Activated CD8-positive, alpha-beta T cell treated with anti-CD3 and anti-CD28 coated beads for 36 hours (primary cell): ENCODE measurements at places on chromosomes 3 and 15.

DNA sequence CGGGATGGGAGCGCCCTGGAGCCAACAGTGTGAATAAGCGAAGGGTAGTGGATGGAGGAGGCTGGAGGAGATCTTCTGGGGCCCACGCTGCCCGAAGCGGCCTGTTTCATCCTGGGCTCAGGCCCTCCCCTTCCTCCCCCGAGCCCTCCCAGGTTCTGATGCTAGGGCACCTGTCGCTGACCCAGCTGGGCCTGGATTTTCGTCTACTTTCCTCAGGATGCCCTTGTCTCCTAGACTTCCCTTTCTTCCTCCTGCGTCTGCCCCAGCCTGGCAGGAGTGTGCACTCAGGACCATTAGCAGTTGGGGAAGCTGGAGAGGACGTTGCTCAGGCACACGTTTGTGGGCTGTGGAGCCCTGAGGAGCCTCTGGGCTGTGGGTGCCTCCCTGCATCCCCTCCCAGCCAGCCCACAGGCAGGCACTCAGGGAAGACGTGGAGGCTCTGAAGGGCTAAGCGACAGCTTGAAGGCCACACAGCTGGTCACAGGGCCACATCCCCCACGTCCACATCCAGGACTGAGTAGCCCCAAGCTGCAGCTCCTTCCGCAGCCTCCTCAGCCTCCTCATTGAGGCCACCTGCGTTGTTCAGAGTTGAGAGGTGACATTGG, 23.9 kb upstream of the PIGZ start:
- no peak for DNase-seq

- DNase-seq = no peak
Measured at GRCh38 chr3:113039546-113039945, 48.8 kb downstream of the GTPBP8 start.

DNA sequence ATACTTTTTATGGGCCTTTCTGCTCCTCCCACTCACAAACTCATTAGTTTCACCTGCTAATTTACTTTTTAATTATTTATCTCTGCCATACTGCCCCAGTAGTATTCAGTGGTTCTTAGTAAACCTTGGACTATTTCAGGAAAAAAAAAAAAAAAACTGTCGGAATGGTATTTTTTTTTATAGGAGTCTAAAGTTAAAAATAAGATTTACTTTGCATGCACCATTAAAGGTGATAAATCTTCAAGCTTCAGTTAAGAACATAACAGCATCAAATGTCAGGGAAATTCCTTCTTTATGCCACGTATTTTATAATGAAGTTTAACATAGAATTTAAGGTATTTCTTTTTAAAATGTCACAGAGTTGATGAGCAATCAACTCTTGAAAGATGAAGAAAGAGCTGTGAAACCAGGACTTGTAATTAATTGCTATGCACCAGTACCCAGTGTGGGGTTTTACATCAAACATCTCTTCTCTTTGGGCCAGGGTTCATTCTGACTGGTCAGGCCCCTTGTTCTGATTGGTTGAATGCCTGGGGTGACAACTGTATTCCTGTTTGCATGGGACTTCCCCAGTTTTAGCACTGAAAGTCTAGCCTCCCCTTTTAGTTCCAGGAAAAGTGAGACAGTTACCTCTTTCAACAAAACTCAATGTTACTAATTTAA, 40.3 kb upstream of the PTPRG start:
- DNase-seq = peak; percentile 80

GRCh38 chr3:117887901-117888300, 1146.7 kb downstream of the IGSF11 start:
- no peak for DNase-seq

- no peak for DNase-seq
Measured at GRCh38 chr3:112610121-112610520, 30.8 kb downstream of the CCDC80 start.

- DNase-seq = peak; percentile 46
Measured at GRCh38 chr3:151305060-151305774, 11.4 kb downstream of the GPR87 start.

- DNase-seq = no peak
Measured at GRCh38 chr3:146544929-146545528, 622 bp upstream of the PLSCR1 start.
